ENCODE measurements at places on chromosomes 13 and 19.

- DNase-seq = no peak
These were observed 144.2 kb downstream of the URI1 start for GRCh38 chr19:30086220-30086619.

DNA sequence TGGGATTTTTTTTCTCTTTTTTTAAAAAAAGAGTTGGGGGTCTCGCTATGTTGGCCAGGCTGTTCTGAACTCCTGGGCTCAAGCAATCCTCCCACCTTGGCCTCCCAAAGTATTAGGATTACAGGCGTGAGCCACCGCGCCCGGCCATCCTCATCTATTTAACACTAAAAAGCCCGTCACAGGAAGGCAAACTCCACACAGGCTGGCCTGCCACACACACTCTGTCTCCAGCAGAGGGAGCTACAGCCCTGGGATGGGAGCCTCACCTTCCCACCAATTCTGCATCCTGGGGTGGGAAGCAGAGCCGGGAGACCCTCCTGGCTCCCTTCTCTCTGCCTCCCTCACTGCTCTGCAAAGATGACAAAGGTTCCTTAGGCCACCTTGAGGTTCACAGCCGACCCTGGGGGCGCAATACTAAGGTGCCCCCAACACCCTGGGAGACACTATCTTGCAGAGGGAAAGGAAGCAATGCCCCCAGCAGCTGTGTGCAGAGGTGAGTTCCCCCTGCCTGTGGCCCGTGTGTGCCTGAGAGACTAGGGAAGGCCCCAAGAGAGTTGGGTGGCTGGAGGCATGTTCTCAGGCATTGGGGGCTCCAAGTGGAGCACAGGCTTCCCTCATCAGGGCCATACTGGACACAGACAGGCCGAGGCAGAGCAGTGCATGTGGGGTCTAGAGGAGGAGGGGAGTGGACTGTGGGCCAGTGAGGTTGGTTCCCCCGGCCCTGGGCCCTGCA, 27.4 kb upstream of the TIMM44 start:
- peak; percentile 51 for DNase-seq

GRCh38 chr13:69589531-69590235, 517.9 kb upstream of the ATXN8OS start:
- no peak for DNase-seq

- no peak for DNase-seq
These were observed 30.0 kb downstream of the DCLK1 start for GRCh38 chr13:36101157-36101556.

DNA sequence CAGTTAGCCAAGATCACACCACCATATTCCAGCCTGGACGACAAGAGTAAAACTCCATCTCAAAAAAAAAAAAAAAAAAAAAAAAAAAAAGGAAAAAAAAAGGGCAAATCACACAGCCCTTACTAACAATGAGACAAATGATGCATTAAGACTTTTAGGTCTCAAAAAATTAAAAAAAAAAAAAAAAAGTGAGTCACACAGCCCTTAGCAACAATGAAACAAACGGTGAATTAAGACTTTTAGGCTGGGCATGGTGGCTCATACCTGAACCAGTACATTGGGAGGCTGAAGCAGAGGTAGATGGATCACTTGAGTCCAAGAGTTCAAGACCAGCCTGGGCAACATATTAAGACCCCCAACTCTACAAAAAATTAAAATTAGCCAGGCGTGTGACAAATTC, 32.4 kb upstream of the EIF3G start:
- no peak for DNase-seq

- peak; percentile 52 for DNase-seq
These were observed 468 bp downstream of the STX10 start for GRCh38 chr19:13149628-13150186.

DNA sequence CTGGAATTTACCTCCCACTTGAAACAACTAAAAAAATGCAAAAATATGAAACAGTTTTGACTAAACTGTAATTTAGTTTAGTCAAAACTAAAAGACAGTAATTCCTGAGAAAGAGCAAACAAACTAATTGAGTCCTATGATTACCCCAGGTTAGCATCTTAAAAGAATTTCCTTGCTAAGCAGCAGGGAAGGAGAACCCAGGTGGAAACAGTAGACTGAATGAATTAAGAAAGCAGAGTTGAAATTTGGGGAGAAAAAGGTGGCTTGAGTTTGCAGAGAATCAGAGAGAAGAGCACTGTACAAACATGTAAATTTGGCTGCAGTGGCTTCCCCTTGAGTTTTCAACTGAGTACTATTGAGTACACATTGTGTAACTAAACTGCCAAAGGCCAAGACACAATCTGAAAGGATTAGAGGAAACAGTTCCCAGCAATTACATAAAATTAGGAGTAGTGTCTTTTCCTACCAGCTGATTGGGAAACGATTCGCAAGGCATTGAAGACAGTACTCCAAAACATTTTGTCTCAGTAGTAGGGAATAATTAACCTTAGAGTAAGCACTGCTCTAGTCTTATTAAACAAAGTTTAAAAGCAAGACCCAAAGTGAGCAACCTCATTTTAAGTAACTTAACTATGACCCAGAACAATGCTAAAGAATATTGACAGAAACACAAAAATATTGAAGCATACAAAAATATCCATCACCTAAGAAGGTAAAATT, 820.5 kb downstream of the DACH1 start:
- no peak for DNase-seq

DNA sequence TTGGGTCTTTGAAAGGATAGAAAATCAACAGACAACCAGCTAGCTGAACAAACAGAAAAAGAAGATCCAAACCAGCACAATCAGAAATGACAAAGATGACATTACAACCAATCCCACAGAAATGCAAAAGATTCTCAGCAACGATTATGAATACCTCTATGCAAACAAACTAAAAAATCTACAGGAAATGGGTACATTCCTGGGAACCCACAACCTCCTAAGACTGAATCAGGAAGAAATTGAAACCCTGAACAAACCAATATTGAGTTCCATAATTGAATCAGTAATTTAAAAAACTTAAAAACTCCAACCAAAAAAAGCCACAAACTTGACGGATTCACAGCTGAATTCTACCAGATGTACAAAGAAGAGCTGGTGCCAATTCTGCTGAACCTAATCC, 20.9 kb upstream of the C1QTNF9B start:
- no peak for DNase-seq

DNA sequence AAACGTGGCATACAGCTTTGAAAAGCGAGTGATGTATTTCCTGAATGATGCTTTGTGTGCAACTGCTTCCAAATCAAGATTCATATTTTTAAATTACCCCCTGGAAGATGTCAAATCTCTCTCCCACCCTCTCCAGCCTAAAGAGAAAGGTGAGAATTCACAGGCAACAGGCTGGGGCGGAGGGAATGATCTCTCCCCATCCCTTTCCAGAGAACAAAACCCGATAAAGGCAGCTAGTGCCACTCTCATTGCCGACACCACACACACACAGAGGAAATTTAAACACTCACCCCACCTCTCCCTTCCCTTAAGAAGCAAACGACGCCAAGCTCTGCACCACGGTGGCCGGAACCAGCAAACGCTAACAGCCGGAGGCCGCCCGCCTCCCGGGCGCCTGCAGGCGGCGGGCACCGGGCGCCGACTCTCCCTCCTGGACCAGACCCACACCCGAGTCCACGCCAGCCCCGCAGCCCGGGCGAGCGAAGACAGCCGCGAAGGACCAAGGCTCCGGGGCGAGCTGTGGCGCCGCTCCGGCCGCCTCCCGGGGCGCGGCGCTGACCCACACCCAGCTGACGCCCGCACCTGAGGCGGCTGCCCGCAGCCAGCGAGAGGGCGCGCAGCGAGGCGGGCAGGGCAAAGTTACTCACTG, 477 bp downstream of the LNX2 start:
- DNase-seq = no peak

DNA sequence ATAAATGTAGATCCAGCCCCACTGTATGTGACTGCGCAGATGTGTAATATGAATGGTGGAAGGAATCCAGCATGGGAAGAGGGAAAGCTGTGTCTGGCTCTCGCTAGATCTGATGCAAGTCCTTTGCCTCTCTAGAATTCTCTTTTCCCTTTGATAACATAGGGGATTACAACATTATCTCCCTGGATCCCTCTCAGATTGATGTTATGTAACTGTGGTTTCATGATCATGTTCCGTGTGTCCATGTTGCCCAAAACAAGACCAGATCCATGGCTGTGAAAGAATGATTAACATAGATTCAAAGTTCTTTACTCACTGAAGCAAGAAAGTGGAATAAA, 184.0 kb upstream of the UBL3 start:
- DNase-seq = no peak

- DNase-seq = no peak
These were observed 51.2 kb downstream of the FLT3 start for GRCh38 chr13:28049215-28049614.

- no peak for DNase-seq
These were observed 3.7 kb downstream of the WDR83 start for GRCh38 chr19:12670159-12670928.

GRCh38 chr19:31257025-31257424, 92.2 kb downstream of the TSHZ3 start:
- DNase-seq = no peak

GRCh38 chr13:43268632-43269031, 245.2 kb downstream of the DNAJC15 start:
- no peak for DNase-seq

DNA sequence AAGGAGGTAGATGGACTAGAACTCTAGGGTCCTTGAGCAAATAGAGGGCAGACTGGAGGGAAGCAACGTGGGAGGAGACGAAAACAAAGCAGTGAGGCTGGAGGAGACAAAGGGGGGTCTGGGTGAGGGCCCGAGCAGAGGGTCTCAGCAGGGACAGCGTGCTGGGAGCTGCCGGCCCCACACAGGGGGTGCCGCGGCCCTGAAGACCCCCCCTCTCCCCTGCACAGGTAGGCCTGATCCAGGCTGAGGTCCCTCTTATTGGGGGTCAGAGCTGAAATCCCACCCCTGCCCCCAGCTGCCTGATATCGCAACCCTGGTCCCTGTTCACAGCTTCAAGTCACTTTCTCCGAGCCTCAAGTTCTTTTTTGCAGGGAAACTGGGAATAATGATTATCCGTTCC, 8.7 kb downstream of the EPS8L1 start:
- no peak for DNase-seq

DNA sequence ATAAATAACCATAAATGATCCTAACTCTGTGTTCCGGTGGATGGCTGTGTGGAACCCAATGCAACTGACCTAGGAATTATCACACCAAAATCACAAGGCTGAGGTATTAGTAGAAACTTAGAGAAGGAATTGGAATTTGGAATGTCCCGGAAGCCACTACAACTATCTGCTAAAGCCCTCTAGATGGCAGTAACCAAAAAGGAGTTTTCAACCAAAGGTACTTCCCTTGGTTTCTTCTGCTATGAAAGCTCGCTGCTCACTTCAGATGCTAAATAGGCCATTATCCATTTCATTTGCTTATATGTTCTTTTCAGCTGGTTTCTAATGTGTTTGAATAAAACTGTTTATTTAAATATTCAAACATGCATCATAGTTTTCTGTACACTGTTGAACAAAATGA, 1589.1 kb upstream of the SPRY2 start:
- no peak for DNase-seq

DNA sequence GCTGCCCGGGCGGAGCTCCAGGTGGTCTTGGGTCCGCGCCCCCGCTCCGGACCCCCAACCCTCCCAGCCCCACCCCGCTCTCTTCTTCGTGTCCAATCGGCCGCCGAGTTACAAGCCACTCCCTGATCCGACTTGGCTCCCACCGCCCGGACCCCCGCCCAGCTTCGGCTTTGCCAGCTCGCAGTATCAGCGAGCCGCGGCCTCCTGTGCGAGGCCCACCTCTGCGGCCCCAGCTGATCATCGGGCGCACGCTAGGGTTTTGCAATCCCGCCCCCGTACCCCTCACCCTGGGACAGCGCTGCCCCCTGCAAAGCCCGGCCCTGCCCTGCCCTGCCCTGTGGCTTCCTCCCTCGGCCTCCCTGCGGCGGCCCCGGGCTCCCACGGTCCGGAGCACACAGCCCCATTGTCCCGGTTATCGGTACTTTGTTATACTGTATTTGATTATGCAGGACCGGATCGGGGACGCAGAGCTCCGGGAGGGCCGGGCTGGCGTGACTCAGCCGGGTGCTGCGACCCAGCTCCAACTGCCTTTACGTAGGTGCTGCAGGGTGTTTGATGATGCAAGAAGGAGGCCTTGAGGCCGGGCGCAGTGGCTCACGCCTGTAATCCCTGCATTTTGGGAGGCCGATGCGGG, 598 bp upstream of the LPAR2 start:
- DNase-seq = no peak

- no peak for DNase-seq
These were observed 2195.9 kb downstream of the PCDH9 start for GRCh38 chr13:65034266-65034665.

DNA sequence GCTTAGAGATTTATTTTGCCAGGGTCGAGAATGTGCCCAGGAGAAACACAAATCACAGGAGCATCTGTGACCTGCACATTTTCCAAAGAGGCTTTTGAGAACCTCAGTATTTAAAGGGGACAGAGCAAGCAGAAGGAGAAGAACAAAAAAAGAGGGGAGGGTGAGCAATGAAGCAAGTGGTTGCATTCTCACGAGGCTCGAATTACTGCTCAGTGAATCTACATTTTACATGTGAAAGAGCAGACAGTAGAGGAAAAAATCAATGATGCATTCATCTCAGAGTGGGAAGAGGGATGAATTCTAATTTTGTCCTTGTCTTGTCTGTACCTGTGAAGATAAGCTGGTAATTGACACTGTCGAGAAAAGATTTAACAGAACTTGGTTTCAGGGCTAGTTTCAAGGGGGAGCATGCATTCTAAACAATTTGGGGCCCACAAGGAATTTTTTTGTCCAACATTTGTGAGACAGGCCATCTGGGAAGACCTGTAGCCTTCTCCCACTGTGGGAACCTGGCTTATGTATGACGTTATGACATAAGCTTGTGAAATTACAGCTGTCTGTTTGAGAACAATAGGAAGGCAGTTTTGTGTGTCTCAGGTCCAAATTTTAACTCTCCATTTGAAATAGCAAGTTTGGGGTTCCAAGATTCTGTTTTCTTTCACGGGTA, 855.1 kb downstream of the SLITRK5 start:
- no peak for DNase-seq

- no peak for DNase-seq
These were observed at the start of gene SSBP4 for GRCh38 chr19:18419195-18419698. TSS of gene SSBP4 (plus strand) at chr19:18419398. CDS start at chr19:18419649, 251 bp downstream.
